ENCODE measurements at places on chromosomes 3 and 15.
A peak's percentile ranks its signal among the peaks of the same experiment; 100 is the strongest.

DNA sequence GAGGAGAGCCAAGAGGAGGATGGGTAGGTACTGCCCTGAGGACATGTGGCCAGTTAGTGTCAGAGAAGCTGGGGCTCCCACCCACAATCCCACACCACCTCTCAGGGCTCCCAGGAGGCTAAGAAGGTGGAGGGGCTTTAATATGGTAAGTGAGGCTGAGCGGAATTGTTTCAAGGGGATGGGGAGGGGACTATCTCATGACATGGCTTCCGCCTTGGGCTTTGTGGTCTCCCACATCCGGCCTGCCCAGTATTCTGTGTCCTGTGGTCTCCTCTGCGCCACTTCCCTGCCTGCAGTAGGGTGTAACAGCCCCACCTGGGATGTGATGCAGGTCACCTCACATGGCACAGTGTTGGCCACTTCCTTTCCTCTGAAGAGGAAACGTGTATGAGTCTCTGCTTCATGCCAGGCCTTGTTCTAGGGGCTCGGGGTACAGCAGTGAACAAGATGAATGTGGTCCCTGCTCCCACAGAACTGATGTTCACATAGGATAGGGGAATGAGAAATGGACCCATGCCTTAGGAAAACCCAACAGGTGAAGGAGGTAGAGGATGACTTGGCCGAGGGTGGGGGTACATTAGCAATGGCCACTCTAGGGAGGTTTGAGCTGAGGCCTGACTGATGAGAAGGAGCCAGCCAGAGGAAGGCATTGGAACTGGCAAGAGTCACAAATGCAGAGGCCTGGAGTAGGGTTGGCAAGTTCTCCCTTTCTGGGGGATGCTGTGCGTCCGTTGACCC is 3.2 kb downstream of the NEIL1 start:
- DNase-seq, result no peak

GRCh38 chr3:58952128-58952917 is 97.5 kb downstream of the CFAP20DC start:
- DNase-seq, result peak; percentile 37

DNA sequence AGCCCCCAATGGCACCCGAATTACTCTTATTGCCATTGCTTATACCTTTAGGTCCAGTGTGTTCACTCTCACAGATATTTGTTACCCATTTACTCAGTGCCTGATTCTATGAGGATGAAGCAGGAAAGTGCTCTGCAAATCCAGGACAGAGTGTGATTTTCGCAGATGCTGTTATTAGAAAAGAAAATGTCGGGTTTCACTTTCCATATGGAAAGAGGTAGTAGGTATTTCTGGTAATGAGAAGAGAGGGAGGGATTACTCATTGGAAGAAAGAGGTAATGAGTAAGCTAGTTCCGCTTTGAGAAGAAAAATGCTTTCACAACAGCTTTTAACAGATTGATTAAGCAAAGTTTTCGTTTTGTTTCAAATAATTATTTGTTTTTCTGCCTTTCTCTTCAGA is 336.3 kb upstream of the CFAP20DC start:
- no peak for DNase-seq

- DNase-seq, result no peak
Observed at GRCh38 chr15:62799037-62799436, 243.5 kb upstream of the TPM1 start.

DNA sequence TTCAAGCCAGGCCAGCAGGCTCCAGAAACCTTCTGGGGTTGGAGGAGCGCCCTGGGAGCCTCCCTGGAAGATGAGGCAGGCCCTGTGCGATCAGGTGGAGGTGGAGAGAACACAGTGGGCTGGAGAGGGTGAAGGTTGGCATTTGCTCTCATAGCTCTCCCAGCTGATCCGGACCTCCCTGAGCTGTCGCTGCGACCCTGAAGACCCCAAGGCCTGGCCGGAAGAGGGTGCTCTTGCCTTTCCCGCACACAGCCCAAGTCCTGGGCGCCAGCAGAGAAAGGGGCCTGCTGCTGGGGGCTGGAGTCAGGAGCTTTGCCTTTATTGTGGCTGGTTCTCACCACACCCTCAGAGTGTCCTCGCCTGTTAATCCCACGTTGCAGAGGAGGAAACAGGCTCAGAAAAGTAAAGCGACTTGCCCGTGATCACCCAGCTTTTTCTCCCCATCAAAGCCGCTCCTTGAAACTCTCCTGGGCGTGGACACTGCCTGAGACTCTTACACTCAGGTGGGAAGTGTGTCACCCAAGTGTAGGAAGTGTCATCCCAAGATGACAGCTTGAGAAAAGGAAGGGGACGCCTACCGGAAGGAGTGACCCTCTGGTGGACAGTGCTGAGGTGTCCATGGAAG is 8.6 kb upstream of the RPL29 start:
- DNase-seq, result peak; percentile 71

GRCh38 chr3:188319569-188319968 is 165.6 kb downstream of the LPP start:
- peak; percentile 80 for DNase-seq

DNA sequence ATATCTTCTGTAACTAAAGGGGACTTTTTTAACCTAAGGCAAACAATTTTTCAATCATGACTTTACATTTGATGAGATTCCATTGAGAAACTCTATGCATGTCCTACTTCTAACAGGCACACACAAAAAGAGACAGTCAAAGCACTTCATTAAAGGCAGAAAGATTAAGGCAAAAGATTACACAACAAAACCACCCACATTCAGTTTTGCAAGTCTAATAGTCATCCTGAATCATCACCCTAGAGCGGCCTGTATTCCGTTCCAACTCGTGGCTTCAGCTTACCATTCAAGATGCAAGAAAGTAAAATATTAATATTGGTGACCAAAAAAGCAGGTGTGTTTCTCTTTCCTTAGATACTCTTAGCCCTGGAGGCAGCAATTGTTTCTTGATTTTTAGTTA is 205.9 kb downstream of the P3H2 start:
- peak; percentile 92 for DNase-seq

- no peak for DNase-seq
Observed at GRCh38 chr15:40871749-40872617, 2.1 kb downstream of the RHOV start.

- no peak for DNase-seq
Observed at GRCh38 chr3:140236836-140237501, 302.0 kb downstream of the CLSTN2 start.

- DNase-seq, result no peak
Observed at GRCh38 chr3:132550579-132551305, 46.3 kb upstream of the ACKR4 start.

GRCh38 chr3:117898722-117899522 is 1135.7 kb downstream of the IGSF11 start:
- DNase-seq, result no peak

DNA sequence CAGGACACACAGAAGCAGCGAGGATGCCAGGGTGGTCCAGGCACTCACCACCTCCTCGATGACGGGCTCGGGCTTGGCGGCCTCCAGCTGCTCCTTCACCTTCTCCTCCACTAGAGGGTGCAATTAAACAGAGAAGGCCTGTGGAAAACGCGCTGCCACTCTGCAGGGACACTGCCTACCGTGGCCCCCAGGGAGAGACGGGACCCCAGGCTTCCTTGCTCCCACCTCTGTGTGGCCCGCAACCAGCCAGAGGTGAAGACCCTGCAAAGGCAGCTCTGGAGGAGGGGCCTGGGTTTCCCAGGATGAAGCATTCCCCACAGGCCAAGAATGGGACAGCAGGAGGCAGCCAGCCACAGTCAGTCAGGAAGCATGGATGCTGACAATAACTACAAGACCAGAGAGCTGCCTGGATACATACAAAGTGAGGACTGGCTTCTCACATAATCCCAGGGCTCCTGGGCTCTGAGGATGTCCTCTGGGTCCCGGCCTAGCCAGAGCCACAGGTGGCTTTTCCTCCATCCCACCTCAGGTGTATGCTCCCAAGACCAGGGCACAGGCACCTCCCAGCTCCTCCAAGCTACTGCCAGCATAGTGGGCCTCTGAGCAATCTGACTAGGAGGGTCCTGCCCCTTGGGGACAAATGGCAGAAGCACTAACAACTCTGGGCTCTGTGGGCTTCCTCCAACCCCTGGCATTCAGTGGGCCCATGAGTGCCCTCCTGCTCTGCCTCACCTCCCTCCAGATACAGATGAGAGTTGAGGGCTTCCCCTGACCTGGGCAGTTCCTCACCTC is 46.2 kb downstream of the PTH1R start:
- peak; percentile 35 for DNase-seq

DNA sequence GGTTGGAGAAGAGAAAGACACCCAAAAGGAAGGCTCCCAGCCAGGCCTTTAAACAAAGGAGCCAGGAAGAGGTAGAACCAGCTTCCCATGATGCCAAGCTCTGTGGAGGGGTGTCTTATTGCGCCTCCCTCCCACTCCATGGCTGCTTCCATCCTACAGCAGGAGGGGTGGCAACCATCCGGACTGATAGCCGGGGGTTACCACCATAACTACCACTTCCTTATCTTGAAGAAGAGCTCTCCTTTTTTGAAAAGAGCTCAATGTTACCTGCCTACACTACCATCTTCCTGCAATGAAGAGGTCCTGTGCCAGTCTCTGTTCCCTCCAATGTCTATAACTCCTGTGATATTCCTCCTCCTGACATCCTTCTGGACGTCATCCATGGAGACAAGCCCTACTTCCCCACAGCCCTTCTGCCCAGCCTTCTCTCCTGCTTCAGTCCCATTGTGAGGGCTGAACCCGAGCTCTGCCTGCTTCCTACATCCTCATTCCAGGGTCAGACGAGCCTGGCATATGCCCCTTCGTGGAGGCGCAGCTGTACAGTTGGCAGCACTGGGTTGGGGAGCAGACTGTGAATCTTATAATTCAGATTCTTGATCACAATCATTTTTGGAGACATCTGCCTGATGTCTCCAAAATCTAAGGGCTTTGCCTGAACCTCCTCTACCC is 8.5 kb downstream of the CCDC9B start:
- DNase-seq, result no peak

DNA sequence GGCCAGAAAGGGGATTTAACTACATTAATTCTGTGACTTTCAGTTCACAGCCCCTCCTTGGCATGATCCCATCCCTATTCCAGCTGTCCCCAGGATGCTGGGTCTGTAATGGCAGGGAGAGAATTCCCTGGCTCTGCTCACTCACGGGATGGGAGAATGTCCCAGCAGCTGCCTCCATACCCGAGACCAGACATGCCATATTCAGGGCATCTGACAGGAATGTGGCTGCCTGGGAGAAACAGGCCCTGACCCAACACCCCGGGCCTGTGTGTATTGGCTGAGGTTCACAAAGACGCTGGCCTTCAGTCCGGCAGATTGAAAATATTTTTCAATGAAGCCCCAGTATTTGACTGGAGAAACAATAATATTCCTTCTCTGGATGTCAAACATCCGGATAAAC is 83.6 kb upstream of the SMAD3 start:
- no peak for DNase-seq

DNA sequence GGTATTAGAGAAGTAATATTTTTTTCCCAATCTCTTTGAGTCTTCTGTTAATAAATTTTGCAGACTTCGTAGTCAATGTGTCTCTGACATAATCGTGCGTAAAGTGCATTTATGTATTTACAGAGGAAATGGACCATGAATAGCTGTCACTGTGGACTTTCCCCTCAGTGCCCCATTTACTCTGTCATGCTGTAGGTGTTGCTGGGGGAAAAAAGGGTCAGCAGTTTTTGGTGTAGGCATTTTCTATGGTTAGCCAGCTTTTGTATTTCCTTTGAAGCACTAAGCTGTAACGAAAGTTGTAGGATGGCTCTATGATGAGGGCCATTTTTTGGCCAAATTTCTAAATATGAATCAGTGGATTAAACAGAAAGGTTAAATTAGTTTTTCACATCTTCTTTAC is 598.4 kb downstream of the FGF12 start:
- no peak for DNase-seq

GRCh38 chr3:134857776-134858362 is 62.8 kb downstream of the EPHB1 start:
- DNase-seq, result no peak

GRCh38 chr3:57910990-57911389 is 97.2 kb upstream of the FLNB start:
- DNase-seq, result no peak

- DNase-seq, result no peak
Observed at GRCh38 chr15:41948490-41948889, 23.9 kb downstream of the EHD4 start.

Data from fibroblast of skin of right biceps (primary cell).